Naive B cell (primary cell): ENCODE measurements at places on chromosomes 7 and 10.

- no peak for DNase-seq
Measured at GRCh38 chr7:30658479-30659074, 23.7 kb downstream of the CRHR2 start.

DNA sequence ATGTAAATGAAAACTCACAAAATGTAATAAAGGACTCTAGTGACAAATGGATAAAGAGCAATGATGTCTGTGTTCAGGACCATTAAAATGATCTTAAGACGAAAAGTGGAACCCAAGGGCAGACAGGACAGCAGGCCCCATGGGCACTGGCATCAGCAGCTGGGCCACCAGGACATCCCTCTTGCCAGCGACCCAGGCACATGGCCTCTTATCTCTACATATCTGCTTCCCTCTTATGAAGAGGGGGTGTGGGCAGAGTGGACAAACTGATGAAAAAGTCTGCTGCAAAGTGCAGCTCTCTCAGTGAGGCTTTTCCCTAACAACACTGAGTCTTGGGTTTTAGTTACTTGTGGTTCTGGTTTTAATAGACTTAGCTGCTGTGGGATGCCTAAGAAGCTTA is 44.8 kb upstream of the ANKRD1 start:
- no peak for DNase-seq

GRCh38 chr7:40676221-40676620 is 541.4 kb downstream of the SUGCT start:
- no peak for DNase-seq

DNA sequence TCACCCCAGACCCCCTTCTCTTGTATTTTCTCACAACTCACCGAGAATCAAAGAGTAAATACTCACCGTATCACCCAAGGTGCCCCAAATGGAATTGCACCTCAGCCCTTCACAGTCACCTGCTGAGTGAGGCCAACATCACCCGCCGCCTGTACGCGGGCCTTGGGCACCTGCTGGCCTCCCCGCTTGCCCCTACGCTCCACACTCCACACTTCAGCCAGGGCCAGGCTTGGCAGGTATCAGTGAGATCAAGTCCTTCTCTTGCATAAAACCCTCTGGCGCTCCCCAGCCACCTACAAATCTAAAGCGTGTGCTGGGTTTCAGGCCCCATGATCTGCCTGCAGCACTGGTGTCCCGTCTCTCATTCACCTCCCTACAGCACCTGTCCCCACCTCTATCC is 300.6 kb downstream of the GFRA1 start:
- no peak for DNase-seq

GRCh38 chr7:128446306-128446705 is 9.4 kb upstream of the HILPDA start:
- no peak for DNase-seq

GRCh38 chr7:108053250-108053649 is 50.3 kb upstream of the LAMB1 start:
- no peak for DNase-seq

DNA sequence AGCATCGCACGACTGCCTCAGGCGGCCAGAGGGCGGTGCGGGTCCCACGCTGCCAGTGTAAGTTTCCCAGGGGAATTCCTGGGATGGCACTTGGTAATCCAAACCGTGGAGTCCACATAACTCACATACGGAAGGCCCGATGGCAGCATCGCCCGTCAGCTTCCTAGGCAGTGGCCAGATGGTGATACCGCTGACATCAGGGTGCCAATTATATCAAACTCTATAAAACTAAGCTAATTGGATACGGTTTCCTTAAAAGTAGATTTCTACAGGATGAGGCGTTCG is 189.8 kb downstream of the CELF2 start:
- DNase-seq = no peak

DNA sequence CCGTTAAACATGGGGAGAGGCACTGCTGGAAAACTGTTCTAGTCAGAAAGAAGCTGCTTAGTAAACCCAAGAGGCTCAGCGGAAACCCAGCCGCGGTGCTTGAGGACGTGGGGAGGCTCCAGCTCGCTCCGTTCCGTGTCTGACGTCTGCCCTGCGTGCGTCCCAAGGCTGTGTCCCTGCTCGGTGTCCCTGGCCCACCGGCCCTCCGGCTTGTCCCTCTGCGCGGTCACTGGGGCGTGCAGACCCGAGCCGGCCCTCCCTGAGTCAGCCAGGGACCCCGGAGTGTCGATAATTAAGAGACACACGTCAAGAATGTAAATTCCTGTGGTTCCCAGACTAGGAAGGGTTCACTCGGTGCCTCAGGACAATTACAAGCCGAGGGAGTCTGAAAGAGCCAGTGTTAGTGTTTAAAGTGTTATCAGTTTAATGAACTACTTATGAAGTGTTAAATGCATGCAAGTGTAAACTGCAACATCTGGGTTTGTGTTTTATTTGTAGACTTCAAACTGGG is 98.9 kb downstream of the WDR11 start:
- DNase-seq = no peak

DNA sequence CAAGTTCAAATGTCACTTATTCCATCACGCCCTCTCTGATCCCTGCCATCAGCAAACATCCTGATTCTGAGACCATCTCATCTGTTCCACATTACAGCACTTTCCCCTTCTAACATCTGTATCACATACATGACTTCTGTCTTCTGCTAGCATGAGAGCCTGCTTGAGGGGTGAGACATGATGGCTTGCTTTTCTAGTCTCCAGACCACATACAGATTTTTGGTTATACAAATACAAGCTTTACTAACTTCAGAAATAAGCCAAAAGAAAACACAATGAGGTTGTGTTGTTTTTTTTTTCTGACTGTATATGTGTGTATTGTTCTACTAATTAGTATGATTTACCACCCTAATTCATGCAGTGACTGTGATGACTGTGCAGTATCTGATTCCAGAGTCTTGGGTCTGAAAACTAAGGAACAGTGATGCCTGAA is 34.3 kb downstream of the NAPEPLD start:
- no peak for DNase-seq

DNA sequence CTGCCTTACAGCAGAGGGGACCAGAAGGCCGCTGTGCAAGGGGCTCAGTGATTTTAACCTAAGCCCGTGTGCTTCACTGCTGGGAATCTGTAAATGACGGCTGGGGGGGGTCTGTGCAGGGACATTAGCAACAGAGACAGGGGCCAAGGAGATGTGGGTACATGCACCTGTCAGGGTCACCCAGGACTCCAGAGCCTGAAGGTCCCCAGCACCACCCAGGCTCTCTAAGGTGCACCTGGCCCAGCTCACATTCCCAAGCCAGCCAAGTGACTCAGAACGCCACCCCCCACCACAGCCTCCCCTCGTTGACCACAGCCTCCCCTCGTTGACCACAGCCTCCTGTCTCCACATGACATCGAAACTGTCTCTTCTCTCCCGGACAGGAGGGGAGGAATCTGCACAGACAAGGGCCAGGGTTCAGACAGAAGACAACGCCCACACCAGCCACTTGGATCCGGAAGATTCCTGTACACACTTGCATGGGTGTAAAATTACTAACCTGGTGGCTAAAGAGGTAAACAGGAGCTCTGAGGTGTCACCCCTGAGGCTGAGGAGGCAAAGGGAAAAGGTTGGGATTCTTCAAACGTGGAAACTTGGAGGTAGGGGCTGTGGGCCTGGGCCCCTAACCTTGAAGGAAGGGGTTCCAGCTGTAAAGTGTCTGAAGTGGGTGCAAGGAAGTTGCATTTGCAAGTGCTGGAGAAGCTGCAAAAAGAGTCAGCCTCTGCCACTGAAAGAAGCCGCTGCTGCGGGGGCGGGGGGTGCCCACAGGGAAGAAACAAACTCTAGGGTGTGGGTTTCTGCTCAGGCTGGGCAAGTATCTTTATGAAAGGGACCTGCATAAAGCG is 27.0 kb downstream of the CALML3 start:
- no peak for DNase-seq

GRCh38 chr7:139345042-139345441 is 3.9 kb downstream of the FMC1 start:
- no peak for DNase-seq

DNA sequence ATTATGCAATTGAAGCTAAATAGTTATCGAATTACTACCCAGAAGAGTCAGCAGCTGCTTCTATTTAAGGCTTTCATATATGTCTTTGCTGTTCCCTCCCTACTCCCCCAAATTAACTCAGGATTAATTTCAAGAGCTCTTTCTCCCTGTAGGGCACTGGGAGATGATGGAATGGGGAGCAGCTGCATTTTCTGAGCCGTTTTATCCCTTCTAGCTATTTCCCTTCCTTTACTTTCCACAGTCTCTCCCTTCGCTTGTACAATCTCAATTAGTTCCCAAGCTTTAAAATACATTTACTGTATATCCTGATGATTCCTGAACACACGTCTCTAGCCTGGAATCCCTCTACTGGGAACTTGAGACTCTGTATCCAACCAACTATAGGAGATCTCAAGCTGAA is 19.8 kb upstream of the TSPAN12 start:
- no peak for DNase-seq

- no peak for DNase-seq
Measured at GRCh38 chr7:20793248-20793647, 6.6 kb upstream of the SP8 start.

DNA sequence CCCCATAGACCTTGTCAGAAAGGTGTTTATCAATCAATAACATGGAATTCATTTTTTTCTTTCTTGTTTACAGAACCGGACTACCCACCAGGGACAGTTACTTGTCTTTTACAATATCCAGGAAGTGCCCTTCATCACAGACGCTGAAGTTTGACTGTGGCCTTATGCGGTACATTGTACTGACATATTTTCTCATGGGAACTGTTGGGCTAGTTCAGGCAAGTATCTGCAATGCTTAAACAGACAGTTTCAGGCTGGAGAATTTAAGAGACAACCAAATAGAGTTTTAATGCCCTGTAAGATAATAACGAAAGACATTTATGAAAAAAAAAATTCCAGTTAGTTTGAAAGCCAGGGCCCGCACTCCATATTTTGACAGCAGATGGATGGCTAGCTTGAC is 246.4 kb downstream of the GATA3 start:
- no peak for DNase-seq
